Common myeloid progenitor, CD34-positive (primary cell): ENCODE measurements at places on chromosomes 2 and 18.

GRCh38 chr2:146227152-146228019 lies 1617.4 kb upstream of the ACVR2A start:
- no peaks in the 10 kb centered on the region for H3K27me3 ChIP-seq
- no peak for DNase-seq
- no peaks in the 10 kb centered on the region for H3K36me3 ChIP-seq
- no peak overlapping the region for H3K27ac ChIP-seq
- H3K4me1 ChIP-seq, result no peaks in the 10 kb centered on the region

GRCh38 chr2:30519796-30520195 lies 72.8 kb downstream of the LCLAT1 start:
- H3K36me3 ChIP-seq, result peaks cover 11% of the 10 kb centered on the region
- no peak for DNase-seq
- H3K4me3 ChIP-seq, result no peak overlapping the region

- no peaks in the 10 kb centered on the region for H3K4me1 ChIP-seq
- no peaks in the 10 kb centered on the region for H3K36me3 ChIP-seq
- H3K27me3 ChIP-seq, result no peaks in the 10 kb centered on the region
- H3K4me3 ChIP-seq, result no peak overlapping the region
Measured at GRCh38 chr2:60633615-60634014, 80.2 kb upstream of the BCL11A start.

- DNase-seq, result no peak
- no peaks in the 10 kb centered on the region for H3K4me1 ChIP-seq
- no peak overlapping the region for H3K27ac ChIP-seq
- H3K4me3 ChIP-seq, result no peak overlapping the region
Measured at GRCh38 chr18:61679836-61680235, 213.0 kb downstream of the RNF152 start.

GRCh38 chr2:236568068-236568921 lies 1.3 kb upstream of the ACKR3 start:
- H3K27me3 ChIP-seq, result no peaks in the 10 kb centered on the region
- H3K4me3 ChIP-seq, result peak overlapping the region; percentile 79
- H3K36me3 ChIP-seq, result peaks cover 10% of the 10 kb centered on the region
- H3K4me1 ChIP-seq, result peaks cover 31% of the 10 kb centered on the region
- peak; percentile 79 for DNase-seq
- H3K27ac ChIP-seq, result no peak overlapping the region

DNA sequence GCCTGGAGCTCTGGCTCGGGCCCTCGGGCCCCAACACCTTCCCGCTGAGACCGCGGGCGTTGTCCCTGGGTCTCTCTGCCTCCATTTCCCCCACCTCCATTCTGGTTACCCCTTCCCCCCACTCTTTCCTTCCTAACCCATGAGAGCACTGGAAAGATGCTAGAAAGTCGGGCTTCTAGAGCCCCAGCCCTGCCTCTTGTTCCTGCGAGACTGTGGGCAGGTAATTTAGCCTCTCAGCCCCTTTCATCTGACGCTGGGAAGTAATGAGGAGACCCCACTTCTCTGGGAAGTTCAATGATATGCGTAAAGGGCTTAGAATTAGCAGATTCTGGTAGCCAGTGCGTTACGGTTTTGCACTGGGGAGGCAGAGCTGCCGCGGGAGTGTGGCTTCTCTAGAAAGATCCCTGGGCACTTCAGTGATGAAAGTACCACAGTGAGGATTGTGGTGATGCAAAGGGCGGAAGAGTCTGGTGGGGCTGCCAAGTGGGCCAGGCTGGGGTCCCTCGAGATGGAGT lies 16.2 kb upstream of the ECEL1 start:
- no peak overlapping the region for H3K27ac ChIP-seq
- peaks cover 15% of the 10 kb centered on the region for H3K4me1 ChIP-seq
- H3K4me3 ChIP-seq, result peak overlapping the region; percentile 58
- no peaks in the 10 kb centered on the region for H3K36me3 ChIP-seq

- no peaks in the 10 kb centered on the region for H3K36me3 ChIP-seq
- no peaks in the 10 kb centered on the region for H3K4me1 ChIP-seq
- H3K27me3 ChIP-seq, result peaks cover 6% of the 10 kb centered on the region
- no peak overlapping the region for H3K27ac ChIP-seq
- DNase-seq, result peak; percentile 75
Measured at GRCh38 chr2:71548646-71549425, 95.5 kb downstream of the DYSF start.

- no peak overlapping the region for H3K27ac ChIP-seq
- H3K36me3 ChIP-seq, result no peaks in the 10 kb centered on the region
- DNase-seq, result no peak
- peaks cover 6% of the 10 kb centered on the region for H3K4me1 ChIP-seq
- H3K4me3 ChIP-seq, result no peak overlapping the region
- H3K27me3 ChIP-seq, result peaks cover 3% of the 10 kb centered on the region
Measured at GRCh38 chr2:1715184-1716013, 28.9 kb downstream of the PXDN start.

DNA sequence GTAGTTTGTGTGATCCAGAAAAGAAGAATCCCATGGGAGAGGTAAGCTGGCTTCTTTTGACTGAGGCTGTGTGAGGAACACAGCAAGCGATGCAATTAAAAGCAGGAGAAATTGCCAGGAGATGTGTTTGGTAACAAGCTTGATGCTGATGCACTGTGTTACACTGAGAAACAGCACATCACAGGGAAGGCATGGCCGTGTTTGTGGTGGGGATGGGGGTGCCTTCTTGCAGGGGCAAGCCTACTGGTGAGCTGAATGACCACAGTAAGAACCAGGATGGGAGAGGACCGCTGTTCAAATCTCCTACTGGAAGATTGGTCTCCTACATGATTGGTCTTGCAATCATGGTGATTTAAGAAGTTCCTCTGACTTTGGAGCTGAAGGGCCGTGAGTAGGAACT lies 477.7 kb upstream of the HS6ST1 start:
- no peak overlapping the region for H3K27ac ChIP-seq
- no peaks in the 10 kb centered on the region for H3K36me3 ChIP-seq
- no peaks in the 10 kb centered on the region for H3K4me1 ChIP-seq
- H3K4me3 ChIP-seq, result no peak overlapping the region

DNA sequence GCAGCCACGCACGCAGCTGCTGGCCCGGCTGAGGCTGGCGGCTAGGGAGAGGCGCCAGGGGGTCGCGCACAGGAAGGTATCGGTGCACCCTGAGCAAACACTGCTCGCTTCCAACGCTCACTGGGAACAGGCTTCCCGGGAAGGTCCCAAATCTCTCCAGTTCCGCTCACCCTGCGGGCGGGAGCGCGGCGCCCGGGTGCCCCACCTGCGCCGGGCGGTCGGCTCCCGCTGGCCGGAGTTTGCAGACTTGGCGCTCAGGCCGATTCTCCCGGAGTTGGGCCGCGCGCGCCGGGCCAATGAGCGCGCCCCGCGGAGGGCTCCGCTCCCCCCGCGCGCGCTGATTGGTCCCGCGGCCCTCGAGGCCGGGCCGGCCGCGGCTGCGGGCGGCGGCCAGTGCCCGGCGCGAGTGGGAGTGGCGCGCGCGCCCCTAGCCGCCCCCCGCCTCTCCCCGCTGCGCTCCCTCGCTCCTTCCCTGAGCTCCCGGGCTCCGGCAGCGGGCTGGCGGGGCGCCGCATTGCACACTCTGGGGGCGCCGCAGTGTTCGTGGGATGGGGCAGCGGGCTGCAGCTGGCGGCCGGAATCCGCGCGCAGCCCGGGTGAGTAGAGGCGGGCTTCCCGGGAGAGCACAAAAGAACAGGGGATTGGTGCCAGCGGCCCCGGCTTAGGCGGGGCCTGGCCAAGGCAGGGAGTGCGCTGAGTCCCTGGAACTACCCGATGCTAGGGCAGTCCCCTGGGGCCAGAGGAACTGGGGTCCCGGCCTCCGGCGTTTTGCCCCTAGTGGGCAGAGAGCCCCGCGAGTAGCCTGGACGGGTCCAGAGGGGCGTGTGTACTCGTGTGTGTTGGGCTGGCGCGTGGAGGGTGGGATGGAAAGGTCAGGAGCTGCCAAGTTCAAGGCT lies at the start of gene LYPD6:
TSS of gene LYPD6 (plus strand) at position 461 of the 896 bp plus-strand sequence. CDS start 107,122 bp downstream, outside the sequence.
- H3K4me1 ChIP-seq, result peaks cover 16% of the 10 kb centered on the region
- peak within 1 kb of the TSS; percentile 40 for H3K4me3 ChIP-seq
- no peaks in the 10 kb centered on the region for H3K36me3 ChIP-seq
- peaks cover 41% of the 10 kb centered on the region for H3K27me3 ChIP-seq

- peaks cover 3% of the 10 kb centered on the region for H3K27me3 ChIP-seq
- no peaks in the 10 kb centered on the region for H3K36me3 ChIP-seq
- no peak overlapping the region for H3K4me3 ChIP-seq
- no peak for DNase-seq
- H3K4me1 ChIP-seq, result no peaks in the 10 kb centered on the region
Measured at GRCh38 chr2:71714601-71715240, 261.4 kb downstream of the DYSF start.

DNA sequence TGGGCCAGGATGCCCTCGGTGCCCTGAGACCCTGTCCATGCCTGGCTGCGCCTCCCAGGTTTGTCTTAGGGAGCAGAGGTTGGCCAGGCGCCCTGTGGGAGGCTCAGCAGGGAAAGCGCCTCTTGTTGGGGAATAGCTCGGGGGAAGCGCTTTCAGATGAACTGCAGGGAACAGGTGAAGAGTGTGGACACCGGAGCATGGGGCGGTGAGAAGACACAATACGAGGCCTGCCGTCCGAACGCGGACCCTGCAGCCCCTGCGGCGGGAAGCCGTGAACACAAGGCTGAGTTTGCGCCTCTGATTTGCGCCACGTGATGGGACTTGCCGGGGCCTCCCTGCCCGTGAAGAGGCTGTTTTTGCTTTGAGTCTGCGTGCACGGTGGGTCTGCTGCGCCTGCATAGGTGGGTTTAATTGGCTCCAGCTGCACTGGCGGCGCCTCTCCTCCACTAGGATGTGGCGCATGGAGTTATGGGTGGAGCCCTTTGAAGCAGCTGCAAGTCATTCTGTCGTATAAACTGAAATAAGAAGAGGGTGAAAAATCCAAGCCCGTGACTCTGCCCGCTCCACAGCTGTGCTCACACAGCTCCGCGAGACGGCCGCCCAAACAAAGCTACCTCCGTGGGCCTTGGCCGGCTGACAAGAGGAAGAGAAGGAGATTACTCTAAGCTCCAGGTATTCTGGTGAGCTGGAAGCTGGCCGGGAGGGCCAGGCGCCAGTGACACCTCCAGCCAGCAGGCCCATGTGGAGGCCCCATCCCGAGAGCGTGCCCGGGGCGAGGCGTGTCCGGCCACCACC lies 103.5 kb upstream of the CTDP1 start:
- H3K36me3 ChIP-seq, result no peaks in the 10 kb centered on the region
- no peak overlapping the region for H3K27ac ChIP-seq
- no peaks in the 10 kb centered on the region for H3K27me3 ChIP-seq

DNA sequence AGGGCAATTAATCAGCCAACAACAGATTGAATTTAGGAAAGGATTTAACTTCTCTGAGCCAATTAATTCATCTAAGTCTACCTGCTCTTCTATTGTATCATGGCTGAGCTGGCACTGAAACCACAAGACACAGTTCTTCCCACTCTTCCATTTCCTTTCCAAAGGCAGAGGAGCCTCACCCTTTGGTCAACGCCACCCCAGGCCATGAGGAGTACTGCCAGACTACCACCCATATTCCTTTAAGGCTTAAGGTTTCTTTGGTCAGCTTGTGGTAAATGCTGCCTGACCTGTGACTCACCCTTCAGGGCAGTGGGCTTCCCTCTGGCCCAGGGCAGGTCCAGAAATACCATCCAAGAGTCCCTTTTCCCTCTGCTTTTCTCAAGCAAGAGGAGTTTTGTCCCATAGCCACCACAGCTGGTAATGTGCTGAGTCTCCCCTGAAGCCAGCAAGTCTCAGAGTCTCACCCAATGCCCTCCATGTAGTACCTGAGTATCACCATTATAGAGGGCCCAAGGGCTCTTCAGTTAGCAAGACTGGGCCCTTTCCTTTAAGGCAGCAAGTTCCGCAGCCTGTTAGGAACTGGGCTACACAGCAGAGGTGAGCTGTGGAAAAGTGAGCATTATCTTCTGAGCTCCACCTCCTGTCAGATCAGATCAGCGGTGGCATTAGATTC lies 900.5 kb upstream of the CRIM1 start:
- no peak overlapping the region for H3K27ac ChIP-seq
- H3K4me3 ChIP-seq, result no peak overlapping the region
- no peaks in the 10 kb centered on the region for H3K36me3 ChIP-seq
- H3K27me3 ChIP-seq, result no peaks in the 10 kb centered on the region
- no peak for DNase-seq

GRCh38 chr2:1510176-1510575 lies 96.9 kb downstream of the TPO start:
- no peak overlapping the region for H3K27ac ChIP-seq
- no peaks in the 10 kb centered on the region for H3K36me3 ChIP-seq

GRCh38 chr2:58515827-58516573 lies 274.9 kb upstream of the FANCL start:
- H3K27me3 ChIP-seq, result no peaks in the 10 kb centered on the region
- no peak overlapping the region for H3K27ac ChIP-seq
- H3K4me3 ChIP-seq, result no peak overlapping the region
- H3K36me3 ChIP-seq, result no peaks in the 10 kb centered on the region

GRCh38 chr2:225019105-225019504 lies 23.2 kb downstream of the DOCK10 start:
- peaks cover 13% of the 10 kb centered on the region for H3K4me1 ChIP-seq
- no peaks in the 10 kb centered on the region for H3K36me3 ChIP-seq
- no peak overlapping the region for H3K27ac ChIP-seq
- DNase-seq, result peak; percentile 72

GRCh38 chr2:225008179-225008856 lies 34.0 kb downstream of the DOCK10 start:
- H3K4me1 ChIP-seq, result peaks cover 23% of the 10 kb centered on the region
- H3K27me3 ChIP-seq, result no peaks in the 10 kb centered on the region
- DNase-seq, result no peak
- no peak overlapping the region for H3K27ac ChIP-seq

DNA sequence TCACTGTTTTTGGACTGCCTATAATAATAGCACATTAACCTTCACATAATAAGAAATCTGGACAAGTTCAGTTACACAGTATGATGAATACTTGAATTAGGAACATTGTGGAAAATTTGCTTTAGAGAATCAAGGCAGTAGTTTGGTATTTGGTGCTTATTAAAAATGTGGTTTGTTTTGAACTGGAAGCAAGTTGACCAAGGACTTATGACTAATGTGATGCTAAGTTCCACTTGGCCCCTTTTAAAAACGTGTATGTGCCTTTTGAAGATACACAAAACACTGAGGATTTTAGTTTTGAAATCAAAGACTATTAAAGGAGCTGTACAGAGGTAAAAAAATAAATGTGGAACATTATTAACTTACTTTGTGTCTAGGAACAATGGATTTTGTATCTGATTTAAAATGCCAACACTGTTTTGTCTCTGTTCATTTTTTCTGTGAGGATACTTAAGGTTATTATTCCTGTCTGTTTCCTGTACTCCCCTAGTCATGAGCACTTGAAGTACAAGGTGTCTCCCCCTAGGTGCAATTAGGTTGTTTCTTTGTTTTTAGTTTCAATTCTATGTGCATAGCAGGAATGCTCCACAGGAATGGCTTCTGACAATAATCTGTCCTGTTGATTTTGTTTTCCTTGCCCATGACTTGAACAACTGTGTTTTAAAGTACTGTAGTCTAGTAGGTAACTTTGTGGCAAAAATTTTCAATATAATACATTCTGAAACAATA lies 49.6 kb upstream of the PTH2R start:
- peaks cover 46% of the 10 kb centered on the region for H3K36me3 ChIP-seq
- no peak overlapping the region for H3K4me3 ChIP-seq
- DNase-seq, result no peak
- H3K27me3 ChIP-seq, result peaks cover 3% of the 10 kb centered on the region
- H3K4me1 ChIP-seq, result no peaks in the 10 kb centered on the region

- H3K27me3 ChIP-seq, result peaks cover 2% of the 10 kb centered on the region
- no peak for DNase-seq
- no peaks in the 10 kb centered on the region for H3K4me1 ChIP-seq
- no peak overlapping the region for H3K27ac ChIP-seq
- no peak overlapping the region for H3K4me3 ChIP-seq
Measured at GRCh38 chr2:120422465-120423160, 76.7 kb downstream of the INHBB start.

- no peaks in the 10 kb centered on the region for H3K27me3 ChIP-seq
- no peaks in the 10 kb centered on the region for H3K4me1 ChIP-seq
- H3K27ac ChIP-seq, result no peak overlapping the region
- H3K36me3 ChIP-seq, result no peaks in the 10 kb centered on the region
Measured at GRCh38 chr2:224209555-224210285, 170.6 kb upstream of the SERPINE2 start.
